Ecto neural progenitor cell (in vitro differentiated cells): ENCODE measurements at places on chromosomes 1 and 21.

GRCh38 chr1:8345621-8346415, 27.9 kb downstream of the SLC45A1 start:
- DNase-seq: no peak

GRCh38 chr1:183355797-183356196, 62.4 kb downstream of the NMNAT2 start:
- DNase-seq: no peak

DNA sequence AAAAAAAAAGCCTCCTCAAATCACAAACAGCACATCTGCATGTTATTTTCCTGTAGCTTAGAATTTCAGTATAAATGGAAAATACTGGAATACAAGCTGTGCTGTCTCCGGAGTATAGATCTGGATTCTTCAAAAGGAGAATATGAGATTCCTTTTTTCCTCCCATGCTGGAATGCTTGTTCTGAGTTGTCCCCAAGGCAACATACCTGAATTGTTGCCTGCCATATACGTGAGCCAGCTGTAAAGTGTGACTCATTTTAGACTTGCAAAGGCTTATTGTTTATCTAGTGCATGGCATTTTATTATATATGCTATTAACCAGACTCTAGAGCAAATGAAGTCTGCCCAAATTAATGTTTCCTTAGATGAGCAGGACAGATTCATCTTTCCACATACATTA, 95.0 kb upstream of the C1orf105 start:
- no peak for DNase-seq

DNA sequence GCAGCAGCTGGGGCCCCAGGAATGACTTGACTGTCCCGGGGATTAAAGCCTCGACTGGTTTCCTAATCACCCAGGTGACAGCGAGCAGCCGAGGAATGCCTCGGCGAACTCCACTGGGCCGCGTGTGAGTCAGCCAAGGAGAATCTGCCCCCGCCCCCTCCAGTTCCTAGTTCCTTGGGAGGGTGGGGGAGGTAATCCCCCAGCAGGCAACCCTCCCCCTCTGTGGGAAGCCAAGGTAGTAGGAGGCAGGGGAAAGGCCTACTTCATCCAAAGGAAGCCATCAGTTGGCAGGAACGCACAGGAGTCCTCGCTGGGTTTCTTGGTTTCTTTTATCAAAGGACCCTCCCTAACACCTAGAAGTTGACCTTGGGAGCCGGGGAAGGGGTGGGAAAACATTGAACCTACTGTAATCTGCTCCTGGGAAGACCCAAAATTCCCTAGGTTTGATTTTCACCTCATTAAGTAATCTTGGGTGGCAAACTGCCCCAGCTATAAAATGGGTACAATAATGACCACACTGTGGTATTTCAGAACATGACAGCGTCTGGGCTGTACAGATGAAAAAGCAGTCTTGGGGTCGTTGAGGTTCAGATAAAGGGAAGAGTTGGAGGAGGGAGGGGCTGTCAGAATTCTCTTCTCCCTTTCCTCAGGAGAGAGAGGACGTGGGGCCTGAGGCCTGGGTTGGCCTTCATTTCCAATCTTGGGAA, 1.4 kb downstream of the TENT5B start:
- DNase-seq: peak; percentile 86

GRCh38 chr1:22500471-22500870, 48.8 kb downstream of the ZBTB40 start:
- DNase-seq: no peak

- DNase-seq: no peak
Observed at GRCh38 chr1:245926888-245927287, 580.2 kb downstream of the SMYD3 start.

- DNase-seq: peak; percentile 67
Observed at GRCh38 chr1:245687636-245688535, 533.1 kb downstream of the KIF26B start.

GRCh38 chr1:30698401-30698981, 24.9 kb downstream of the MATN1 start:
- DNase-seq: no peak

- peak; percentile 70 for DNase-seq
Observed at GRCh38 chr21:33109574-33110339, 39.8 kb downstream of the OLIG1 start.

DNA sequence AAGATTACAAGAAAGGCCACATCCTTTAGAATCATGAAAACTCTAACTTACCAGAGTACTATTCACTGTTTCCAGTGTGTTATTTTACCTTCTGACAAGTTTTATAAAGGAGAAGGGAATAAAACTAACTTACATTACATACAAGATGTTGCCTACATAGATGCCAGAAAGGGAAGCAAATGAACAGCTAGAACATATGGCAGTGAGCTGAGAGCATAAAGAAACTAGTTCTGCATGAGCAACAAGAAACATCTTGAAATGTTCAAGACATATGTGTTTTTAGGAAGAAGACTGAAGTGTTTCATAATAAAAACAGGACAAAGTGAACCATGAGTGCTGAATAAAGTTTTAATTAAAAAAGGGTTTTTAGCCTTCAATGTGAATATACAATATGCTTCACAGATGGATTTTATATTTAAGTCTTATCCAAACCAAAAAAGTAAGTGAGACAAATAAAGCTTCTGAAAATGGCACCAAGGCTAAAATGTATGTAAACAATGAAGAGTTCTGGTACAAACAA, 39.4 kb downstream of the SLC5A9 start:
- no peak for DNase-seq

DNA sequence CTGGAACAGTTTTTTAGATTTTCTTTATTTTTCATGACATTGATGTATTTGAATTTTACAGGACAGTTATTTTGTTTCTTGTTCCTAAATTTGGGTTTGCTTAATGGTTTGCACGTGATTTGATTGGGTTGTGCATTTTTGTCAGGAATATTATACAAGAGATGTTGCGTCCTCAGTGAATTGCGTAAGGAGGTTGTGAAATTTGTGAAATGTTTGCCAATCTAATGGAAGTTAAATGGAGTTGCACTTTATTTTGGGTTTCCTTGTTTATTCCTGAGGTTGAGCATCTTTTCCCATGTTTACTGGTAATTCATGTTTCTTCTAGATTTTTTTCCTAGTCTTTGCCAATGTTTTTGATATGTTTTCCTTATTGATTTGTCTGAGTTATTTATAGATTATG, 19.9 kb downstream of the ZNF648 start:
- no peak for DNase-seq

DNA sequence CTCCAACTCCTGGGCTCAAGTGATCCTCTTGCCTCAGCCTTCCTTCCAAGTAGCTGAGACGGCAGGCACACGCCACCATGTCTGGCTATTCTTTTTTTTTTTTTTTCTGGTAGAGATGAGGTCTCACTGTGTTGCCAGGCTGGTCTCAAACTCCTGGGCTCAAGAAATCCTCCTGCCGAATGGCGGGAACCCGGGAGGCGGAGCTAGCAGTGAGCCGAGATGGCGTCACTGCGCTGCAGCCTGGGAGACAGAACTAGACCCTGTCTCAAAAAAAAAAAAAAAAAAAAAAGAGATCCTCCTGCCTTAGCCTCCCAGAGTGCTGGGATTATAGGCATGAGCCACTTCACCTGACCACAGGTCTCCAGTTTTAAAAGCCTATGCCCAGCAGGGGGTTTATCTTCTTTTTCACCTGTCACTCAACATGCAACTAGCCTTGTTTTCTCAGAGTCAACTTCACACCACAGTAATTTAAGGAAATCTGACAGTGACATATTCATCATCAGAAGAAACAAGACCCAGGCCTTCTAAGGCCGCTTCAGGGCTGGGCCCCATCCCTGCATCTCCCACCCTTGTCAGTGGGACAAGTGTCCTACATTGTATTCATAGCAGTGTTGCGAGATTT, 38.3 kb upstream of the GALNT2 start:
- no peak for DNase-seq

- DNase-seq: no peak
Observed at GRCh38 chr1:229479660-229480399, 28.3 kb downstream of the NUP133 start.

DNA sequence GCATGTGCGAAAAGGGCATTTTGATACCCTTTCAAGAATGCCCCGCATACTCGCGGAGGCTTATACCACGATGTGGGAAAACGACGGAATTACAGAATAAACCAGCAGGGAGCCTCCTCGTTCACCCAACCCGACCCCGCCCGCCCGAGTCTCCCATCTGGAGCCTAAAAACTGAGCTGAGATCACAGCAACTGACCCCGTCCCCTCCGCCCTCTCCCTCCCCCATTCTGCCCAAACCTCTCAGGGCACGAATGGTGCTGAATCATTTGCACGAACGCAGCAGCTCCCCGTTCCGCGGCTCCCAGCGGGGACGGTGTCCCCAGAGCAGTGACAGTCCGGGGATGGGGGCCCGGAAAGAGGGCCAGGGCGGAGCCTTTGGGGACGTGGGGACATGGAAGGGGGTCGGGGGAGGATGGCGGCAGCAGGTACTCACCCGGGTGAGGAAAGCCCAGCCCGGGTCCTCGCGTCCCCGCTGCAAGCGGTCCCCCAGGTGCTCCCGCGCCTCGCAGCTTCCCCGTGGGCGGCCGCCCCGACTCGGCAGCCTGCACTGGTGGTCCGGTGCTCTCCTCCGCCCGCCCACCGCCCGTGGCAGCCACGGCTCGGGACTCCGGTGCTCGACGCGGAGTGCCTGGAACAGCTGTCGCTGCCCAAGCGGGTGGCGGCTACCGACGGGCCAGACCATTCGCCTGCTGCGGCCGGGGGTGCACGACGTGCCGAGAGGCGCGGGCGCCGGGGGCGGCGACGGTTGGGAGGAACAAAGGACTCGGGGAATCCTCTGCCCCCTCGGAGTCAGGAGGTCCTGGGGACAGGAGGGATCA, at the start of gene TTLL7:
TSS of gene TTLL7 (minus strand) at position 635 of the 818 bp plus-strand sequence. CDS start 46,921 bp downstream, outside the sequence.
- peak; percentile 92 for DNase-seq

DNA sequence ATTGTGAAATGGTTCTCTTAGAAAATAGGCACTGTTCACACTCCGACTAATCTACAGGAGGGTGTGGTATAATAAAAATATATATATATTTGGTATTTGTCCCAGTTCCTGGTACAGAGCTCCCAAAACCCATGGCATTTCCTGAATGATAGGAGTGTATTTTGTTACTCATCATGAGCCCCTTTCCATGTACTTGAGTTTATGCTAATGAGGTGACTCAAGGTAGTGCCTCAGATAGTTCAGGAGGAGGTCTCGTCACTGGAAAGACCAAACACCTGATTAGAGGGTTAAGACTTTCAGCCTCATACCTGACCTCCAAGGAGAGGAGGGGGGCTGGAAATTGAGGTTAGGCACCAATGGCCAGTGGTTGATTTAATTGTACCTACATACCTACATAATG, 57.9 kb downstream of the TTC3 start:
- no peak for DNase-seq

DNA sequence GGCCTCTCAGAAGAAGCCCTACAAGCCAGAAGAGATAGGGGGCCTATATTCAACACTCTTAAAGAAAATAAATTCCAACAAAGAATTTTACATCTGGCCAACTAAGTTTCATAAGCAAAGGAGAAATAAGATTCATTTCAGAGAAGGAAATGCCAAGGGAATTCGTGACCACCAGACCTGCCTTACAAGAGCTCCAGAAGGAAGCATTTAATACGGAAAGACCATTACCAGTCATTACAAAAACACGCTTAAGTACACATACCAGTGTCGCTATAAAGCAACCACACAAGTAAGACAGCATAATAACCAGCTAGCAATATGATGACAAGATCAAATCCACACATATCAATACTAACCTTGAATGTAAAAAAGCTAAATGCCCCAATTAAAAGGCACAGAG, 704.9 kb upstream of the CHRM3 start:
- no peak for DNase-seq

- no peak for DNase-seq
Observed at GRCh38 chr21:37369307-37369854, 2.8 kb downstream of the DYRK1A start.

DNA sequence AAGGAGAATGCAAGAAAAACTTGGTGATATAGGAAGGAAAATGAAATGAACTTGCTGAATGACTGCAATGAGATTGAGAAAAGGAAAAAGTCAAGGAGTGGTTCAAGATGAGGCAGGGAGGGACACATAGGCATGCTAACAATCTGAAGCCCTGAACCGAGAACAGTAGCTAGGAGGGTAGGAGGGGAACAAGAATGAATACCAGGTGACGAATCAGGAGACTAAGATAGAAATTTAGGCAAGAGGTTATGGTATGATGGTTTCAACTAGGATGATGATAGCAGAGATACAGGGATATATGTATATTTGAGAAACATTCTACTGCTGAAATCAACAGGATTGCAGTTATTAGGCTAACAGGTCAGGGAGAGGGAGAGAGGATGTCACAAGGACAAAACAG, 44.1 kb downstream of the SMYD3 start:
- DNase-seq: no peak

- no peak for DNase-seq
Observed at GRCh38 chr1:222953585-222953984, 138.7 kb downstream of the DISP1 start.

GRCh38 chr1:18121072-18121820, 13.6 kb downstream of the IGSF21 start:
- DNase-seq: no peak

- DNase-seq: peak; percentile 52
Observed at GRCh38 chr1:161801955-161802354, 35.8 kb downstream of the ATF6 start.

DNA sequence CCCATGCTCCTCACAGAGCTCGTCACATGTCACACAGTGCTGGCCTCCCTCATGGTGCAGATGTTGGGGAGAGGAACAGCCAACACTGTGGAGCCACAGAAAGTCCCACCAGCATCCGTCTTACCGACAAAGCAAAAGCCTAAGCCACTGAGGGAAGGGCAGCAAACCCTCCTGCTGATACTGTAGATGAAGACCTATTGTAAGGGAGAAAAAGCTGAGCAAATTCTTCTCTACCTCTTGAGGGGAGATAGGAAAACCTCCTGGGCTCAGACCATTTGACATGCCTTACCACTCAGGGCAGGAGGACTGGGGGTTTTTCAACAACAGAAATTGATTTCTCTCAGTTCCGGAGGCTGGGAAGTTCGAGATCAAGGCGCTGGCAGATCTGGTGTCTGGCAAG, 95.9 kb downstream of the WDR64 start:
- no peak for DNase-seq

DNA sequence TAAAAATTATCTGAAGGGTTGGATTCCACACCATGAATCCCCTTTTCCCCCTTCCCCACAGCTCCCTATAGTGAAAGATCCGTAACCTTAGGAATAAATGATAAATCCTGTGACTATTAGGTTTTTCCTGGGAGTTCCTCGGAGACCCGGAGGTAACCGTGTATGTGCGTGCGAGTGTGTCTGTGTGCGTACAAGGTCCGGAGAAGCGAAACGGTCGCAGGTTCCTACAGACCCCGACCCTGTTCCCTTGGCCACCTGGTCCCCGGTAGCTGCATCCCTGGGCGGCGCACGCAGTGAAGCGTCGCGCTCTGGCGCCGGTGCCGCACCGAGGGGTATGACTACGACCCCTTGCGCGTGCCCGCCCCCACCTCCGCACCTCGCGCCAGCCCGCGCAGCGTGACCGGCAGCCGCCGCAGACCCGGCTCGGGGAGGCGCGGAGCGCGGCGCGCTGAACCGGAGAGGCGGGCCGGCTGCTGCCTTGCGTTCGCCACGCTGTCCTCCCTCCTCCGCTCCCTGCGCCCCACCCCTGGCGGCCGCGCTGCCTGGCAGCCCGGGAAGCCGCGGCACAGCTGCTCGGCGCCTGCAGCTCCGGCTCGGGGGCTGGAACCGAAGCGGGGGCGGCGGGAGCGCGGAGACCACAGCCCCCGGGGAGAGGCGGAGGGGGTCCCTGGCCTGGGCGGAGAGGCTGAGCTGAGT, at the start of gene AK5:
TSS of gene AK5 (plus strand) at position 529 of the 696 bp plus-strand sequence. CDS start 295 bp downstream, outside the sequence.
- DNase-seq: peak; percentile 81
